ENCODE measurements at places on chromosomes 5 and 9.

DNA sequence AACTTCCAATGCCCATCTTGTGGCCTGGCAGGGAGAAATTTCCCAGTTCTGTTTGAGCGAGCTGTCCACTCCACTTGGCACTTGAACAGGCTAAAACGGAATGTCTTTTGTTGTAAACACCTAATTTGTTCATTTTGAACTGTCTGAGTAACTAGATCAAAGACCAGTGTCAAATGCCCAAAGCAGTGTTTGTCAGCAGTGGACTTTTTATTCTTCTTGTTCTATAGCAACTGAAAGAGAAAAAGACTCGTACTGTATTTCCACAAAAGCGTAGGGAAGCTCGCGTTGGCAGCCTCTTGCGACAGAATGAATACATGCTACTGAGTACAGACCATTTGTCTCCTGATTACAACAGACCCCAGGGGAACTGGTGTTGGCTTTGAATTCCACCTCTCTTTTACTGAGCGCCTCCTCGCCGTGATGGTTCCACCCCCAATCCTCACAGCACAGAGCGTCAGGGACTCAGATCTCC, 601.8 kb upstream of the ZNF608 start:
- DNase-seq = no peak

GRCh38 chr9:89933578-89933977, 328.8 kb downstream of the GADD45G start:
- no peak for DNase-seq

GRCh38 chr5:143527808-143528207, 124.3 kb upstream of the NR3C1 start:
- DNase-seq = no peak

DNA sequence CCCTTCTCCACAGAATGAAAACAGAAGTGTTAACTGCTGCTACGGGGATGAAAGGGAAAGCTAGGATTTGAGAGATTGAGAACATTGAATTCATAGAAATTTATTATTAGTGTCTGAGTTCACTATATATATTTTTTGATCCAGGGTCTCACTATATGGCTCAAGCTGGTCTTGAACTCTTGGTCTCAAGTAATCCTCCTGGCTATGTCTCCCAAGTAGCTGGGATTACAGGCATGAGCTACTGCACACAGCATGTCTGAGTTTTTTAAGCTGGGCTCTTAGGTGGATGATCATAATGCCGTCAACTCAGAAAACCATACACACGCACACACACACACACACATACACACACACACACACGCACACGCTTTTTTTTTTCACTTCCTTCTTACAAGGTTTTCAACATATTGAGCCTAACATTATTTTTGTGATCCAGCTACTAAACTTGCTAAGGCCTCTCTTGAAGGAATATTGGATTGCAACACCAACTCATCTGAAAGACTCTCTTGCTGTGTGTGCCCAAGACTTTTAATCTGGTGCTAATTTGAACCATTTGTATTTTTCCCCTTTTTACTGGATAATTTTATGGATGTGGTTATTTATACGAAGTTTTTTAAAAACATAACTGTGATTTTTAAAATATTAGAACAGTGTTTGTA, 1045.4 kb downstream of the DTWD2 start:
- DNase-seq = no peak

DNA sequence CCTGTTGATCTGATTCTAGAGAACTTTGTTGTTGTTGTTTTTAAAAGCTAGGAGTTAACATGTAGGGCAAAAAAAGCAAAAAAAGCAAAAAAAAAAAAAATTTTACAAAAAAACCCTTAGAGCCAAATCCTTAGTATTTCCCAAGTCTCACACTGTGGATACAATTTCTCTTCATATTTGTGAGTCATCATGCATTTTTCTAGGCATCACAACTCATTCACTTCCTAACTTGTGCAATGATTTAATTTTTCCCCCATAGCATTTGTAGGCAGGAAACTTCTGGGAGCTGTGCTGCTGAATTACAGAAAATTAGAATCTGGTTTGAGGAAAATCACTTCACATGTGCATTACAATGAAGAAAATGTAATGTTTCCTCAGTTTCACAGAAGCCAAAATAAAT, 91.9 kb downstream of the MARCHF3 start:
- no peak for DNase-seq

GRCh38 chr5:6723122-6723815, 10.0 kb downstream of the TENT4A start:
- DNase-seq = no peak

DNA sequence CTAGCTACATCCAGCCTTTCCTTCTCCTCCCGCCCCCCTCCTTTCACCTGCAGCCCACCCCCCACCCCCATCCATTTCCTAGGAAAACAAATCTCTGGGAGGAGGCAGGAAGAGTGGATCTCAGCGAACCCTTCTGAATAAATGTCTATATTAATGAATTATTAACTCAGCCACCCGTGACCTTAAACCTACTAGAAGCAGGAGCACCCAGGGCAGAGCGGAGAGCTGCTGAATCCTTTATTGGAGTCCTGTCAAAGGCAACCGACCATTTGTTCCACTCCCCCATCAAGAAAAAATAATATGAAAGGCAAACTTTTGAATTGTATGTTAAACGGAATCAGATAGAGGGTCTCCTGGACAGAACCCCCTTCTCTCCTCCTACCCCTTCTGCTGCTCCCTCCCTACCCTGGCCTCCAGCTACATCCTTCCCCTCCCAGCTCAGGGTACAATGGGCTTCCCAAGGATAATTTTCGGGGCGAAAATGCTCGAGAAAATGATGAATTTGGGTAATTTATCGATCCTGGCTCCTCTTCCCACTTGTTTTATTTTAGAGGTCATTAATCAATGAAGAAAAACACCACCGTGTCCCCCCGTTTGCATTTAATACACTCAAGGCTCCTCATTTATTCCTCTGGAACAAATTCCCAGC, 3.3 kb upstream of the PRDM6 start:
- no peak for DNase-seq

DNA sequence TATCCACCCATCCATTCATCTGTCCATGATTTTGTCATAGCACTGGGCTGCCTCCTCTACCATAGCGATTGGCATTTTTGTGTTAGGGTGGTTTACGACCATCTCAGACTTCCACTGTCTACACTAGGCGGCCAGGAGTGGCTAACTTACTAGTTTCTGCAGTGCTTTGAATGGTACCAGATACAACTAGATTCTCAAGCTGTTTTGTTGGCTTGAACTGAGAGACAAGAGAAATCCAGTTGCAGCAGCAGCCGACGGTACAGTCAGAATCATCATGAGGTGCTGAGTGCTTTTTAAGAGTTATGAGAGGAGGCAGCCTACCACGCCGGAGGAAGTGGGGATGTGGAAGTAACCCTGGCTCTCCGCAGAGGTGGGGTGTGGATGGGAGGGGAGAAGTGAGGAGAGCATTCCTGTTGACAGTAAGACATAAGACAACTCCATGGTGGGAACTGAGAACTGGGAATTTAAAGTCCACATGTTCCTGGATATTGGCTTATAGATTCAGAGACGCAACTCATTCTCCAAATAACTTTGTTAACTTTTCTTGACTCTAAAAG, 27.9 kb downstream of the COL5A1 start:
- no peak for DNase-seq
